ENCODE measurements at places on chromosomes 5 and 9.

GRCh38 chr9:26165426-26165825 lies 487.2 kb upstream of the TUSC1 start:
- no peak for DNase-seq

DNA sequence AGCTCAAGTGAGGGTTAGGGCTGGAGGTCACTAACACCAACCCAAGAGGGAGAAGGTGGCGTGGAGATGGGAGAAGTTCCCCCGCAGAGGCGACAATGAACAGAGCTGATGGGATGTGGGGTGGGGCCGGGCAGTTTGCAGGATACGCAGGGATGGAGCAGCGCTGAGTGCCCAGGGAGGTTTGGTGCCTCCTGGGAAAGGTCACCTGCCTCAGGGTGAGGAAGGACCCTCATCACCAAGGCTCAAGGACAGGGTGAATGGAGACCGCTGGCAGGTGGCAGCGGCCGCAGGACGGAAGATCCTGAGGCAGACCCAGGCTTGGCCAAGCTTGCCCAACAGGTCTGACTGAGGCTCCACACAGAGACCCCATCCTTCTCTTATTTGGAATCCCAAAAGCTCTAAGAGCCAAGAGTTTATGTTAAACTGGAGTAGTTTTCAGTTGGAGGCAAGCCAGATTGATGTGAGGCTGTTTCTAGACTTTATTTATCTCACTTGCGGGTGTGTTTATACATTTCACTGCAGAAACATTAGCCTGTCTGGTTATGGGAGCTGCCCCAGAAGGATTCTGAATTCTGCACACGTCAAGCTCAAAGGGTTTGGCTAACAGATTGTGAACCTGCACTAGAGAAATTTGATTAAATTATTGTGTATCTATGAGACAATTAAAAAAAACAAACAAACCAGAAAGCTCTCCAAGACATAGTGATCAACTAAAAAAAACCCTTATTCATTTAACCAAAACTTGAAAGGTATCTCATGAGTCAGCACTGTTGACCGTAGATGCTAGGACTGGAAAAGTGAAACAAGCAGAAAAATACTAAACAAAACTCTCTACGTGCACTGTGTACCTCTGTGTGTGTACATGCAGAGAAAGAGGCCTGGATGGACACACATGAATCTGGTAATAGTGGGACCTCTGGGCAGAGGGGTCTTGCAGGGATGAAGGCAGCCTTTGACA lies 146.2 kb upstream of the PHYKPL start:
- DNase-seq, result peak; percentile 5

- DNase-seq, result no peak
Observed at GRCh38 chr9:122510502-122510901, at the start of gene OR1J2. Gene OR1J2 (plus strand): TSS chr9:122510802. CDS start chr9:122510802, 0 bp downstream.

- no peak for DNase-seq
Observed at GRCh38 chr5:6108981-6109825, 269.1 kb downstream of the MED10 start.

DNA sequence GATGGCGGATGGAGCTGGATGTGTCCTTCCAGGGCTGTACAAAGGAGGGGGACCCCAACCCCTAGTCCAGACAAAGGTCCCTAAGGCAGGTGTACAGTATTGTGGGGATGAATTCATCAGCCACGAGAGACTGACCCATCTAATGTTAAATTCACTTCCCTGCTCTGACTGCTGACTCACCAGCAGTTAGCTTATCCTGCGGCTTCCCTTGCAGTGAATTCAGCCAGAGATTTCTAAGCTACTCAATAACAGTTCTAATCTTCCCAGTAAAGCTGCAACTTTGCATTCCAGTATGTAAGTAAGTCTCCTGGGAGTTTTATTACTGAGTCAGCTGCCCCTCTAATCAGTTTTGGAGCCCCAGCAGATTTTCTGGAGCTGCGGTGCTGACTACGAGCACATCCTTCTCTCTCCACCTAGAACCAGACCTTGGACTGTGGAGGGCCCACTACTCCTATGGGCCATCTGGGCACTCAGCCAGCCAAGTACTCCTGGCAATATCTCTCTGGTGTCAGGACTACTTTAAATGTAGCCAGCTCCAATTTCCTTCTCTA lies 16.1 kb downstream of the B4GALT1 start:
- DNase-seq, result peak; percentile 69

DNA sequence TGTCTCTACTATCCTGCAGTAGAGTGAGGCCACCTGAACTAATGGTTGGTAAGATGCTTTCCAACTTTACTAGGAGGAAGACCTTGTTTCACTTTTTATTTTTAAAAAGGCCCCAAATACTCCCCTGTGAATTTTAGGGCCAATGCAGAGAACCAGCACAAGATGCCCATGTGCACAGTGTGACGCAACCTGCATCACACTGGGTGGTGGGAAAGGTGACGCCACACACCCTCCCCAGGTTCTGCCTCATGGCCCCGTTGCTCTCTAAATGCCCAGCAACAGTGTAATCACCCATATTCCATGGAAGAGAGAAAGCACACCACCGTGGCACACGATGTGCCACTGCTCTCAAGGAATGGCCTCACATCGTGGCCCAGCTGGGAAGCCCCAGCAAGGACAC lies 6.4 kb downstream of the SURF4 start:
- DNase-seq, result no peak
